Omental fat pad (tissue), 4 donors: ENCODE measurements at places on chromosomes 13 and 19.

DNA sequence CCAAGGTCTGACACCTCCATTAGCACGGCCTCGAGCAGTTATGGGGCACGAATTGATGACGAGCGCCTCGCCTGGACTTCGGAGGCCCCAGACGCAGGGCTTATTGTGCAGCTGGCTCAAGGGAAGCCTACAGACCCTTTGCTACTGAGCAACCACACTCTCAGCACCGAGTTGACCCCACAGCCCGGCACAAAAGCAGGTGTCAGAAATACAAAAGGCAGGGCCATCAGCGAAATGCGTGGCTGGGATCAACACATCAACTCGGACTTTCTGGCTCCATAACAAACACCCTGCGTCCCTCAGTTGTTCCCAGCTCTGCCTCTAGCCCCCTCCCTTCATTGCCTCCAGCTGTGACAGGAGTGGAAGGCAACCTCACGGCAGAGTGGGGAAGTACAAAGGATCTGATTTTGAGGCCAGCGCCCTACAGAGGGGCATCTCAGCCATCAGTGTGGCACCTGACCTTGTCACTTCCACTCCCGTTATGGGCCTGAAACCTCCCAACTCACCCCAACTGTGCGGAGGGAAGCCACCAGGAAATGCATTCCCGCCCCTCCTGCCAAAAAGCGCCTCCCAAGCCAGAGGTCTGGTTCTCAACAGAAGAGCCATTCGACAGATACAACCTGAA is 18.0 kb downstream of the PEPD start:
- no peak for DNase-seq

DNA sequence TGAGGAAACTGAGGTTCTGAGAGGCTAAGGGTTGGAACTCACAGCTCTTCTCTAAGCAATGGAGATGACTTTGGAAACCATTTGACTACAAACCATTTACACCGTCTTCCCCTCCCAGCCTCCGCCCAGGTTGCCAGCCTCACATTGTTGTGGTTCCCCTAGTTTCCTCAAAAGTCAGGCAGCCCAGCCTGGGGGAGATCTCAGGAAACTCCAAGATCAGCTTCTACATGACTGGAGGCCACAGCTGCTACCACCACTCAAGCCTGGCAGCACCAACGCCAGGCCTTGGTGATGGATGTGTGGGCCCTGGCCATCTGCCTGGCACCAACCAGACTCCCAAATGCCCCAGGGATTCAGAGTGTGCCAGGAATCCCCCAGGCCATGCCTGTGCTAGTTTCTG is 207.9 kb downstream of the TSHZ3 start:
- no peak for DNase-seq

DNA sequence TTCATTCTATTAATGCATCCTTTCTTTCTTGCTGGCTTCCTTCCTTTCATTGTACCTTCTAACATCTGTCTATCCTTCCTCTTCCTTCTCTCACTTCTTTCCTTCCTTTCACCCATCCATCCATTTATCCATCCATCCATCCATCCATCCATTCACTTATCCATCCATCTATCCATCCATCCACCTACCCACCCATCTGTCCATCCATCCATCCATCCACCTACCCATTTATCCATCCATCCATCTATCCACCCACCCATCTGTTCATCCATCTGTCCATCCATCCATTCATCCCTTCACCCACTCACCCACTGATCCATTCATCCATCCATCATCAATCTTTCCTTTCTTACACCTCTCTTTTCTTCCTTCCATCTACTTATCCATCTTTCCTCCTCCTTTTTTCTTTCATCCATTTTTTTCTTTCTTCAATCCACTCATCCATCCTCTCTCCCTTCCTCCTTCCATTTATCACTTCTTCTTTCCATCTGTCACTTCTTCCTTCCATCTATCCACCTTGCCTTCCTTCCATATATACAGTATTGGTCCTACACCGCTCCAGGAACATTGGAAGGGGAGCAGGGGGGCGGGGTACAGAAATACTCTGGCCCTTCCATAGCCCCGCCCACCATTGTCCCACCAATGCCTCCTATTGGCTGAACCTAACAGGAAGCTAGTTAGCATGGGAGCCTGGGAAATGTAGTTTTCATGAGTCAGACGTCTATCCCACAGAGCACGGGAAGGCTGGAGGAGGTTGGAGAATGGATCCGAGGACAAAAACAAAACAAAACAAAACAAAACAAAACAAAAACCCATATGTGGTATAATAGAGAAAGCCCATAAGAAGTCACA is 45.9 kb downstream of the MBD3L1 start:
- DNase-seq = no peak

DNA sequence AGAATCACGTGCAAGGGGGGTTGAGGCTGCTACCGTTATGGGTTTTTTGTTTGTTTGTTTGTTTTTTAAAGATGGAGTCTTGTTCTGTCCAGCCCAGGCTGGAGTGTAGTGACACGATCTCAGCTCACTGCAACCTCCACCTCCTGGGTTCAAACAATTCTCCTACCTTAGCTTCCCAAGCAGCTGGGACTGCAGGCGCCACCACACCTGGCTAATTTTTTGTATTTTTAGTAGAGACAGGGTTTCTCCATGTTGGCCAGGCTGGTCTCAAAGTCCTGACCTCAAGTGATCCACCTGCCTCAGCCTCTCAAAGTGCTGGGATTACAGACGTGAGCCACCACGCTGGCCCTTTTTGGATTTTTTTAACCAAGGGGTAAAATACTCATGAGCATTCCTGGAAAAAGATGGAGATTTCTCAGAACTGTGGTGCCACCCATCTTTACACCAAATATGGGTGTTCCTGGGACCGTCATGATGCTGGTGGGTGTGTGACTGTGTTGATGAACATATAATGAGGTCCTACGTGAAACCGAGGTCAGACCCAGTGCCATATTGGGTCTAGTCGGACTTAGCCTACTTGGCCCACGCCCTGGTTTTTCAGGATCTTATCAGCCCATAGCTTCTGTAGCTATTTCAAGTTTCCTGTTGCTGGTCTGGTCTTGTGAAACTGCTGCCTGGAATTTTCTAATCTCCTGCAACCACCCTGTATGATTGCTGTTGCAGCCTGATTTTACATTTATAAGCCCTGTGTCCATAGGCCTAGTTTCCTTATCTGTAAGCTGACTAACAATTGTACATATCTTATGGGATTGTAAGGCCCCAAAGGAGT is 6.2 kb downstream of the PPP1R15A start:
- no peak for DNase-seq

- DNase-seq = no peak
Observed at GRCh38 chr19:34669305-34669704, 7.7 kb downstream of the SCGB2B2 start.

- DNase-seq = no peak
Observed at GRCh38 chr19:49188626-49189200, 31.1 kb downstream of the TRPM4 start.

DNA sequence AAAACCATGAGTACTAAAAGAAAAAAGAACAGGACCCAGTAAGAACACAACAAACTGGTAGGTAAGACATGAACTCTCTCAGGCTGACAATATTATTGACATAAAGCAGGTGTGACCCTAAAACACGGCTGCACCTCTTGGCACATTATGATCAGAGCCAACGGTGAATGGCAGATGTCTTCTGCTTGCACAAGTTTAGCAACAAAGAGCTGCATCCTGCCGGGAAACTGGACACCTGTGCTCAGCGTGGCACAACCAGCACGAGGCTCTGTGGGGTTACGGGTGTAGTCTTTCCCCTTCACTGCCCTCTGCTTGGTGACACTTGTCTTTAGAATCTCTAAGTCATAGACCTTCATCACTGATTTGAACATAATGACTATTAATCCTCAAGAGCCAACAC is 97.9 kb downstream of the DOCK9 start:
- no peak for DNase-seq

- DNase-seq = no peak
Observed at GRCh38 chr13:87003265-87003664, 667.9 kb upstream of the SLITRK5 start.

DNA sequence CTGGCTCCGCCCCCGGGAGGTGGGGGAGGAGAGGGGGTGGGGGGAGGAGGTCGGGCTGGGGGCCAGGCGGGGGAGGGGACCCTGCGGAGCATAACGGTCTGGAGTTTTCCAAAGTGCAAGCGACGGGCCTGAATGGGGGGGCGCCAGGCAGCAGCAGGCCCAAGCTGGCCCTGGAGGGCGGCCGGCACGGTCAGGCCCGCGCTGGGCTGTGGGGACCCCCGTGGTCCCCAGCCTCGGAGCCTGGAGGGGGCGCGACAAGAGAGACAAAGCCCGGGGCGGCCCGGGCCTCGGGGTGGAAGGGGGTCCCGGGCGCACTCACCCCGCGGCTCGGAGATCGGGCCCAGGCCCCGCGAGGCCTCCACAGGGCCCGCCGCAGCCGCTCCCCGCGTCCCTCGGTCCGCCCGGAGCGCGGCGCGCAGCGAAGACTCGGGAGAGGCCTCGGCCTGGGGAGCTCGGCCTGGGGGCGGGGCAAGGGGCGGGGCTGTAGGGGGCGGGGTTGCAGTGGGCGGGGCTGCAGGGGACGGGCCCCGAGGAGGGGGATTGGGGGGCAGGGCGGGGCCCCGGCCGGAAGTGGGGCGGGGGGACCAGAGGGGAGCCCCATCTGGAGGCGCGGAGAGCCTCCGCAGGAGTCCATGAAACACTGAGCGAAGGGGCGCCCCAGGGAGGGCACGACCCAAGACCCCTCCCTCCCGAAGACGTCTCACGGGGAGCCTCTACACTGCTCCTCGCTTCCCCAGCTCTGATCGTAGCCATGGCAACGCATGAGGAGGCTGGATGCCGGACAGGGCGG is 47.6 kb downstream of the PTPRS start:
- peak; percentile 33 for DNase-seq

- DNase-seq = no peak
Observed at GRCh38 chr19:6809262-6809661, 36.8 kb downstream of the VAV1 start.

DNA sequence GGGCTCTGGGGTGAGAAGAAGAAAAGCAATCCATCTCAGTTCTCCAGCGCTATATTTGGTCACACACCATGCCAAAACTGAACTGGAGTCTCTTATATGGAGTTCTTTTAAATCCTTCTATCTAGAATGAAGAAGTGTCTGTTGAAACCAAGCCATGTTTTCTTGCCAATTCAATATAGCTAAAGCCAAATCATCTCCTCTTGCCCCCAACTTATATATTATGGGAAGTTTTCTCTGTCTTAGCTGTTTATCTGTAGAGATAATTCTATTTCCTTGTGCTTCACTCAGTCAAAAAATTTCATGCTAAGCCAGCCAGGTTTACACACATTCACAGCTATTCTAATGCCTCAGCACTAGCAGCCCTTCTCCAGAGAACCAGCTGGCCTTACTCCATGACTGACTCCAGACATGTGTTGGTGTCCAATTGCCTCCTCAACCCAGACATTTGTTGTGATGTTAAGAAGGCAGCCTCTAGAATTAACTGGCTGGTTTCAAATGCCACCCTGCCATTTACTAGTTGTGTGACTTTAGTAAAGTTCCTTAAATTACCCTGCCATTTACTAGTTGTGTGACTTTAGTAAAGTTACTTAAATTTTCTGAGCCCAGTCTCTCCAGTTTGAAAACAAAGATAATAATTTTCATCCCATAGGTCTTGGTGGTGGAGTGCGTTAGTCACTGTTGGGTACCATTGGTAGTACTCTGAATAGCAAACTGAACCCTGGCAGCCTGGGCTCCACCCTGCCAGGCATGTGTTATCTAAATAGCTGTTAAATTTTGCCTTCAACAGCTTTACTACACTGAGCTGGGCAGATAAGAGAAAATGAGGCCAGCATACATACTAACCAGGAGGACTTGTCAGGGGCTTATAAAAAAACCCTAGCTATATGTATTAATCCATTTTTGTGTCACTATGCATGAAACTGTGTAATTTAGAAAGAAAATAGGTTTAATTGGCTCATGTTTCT is 525.1 kb downstream of the LMO7 start:
- DNase-seq = no peak

DNA sequence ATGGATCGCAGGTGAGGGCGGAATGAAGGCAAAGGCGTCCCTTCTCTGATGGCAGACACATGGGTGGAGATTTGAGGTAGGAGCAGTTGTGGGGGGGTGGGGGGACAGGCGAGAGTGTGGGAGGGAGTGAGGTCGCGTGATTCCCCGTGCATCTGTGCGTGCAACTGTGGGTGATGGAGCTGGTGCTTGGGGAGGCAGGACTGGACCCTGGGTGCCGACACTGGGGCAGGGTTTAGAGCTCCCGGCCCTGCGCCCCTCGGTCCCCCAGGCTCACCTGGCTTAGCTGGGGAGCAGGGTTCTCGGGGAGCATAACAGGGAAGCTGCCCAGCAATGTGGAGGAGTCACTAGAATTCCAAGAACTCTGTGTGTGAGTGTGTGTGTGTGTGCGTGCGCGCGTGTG is 3.4 kb downstream of the TMPRSS9 start:
- DNase-seq = no peak

GRCh38 chr13:50915565-50915964 is 6.0 kb downstream of the RNASEH2B start:
- DNase-seq = no peak

- DNase-seq = no peak
Observed at GRCh38 chr13:59203855-59204254, 959.9 kb downstream of the DIAPH3 start.

GRCh38 chr13:29782798-29783197 is 67.6 kb downstream of the UBL3 start:
- DNase-seq = no peak

GRCh38 chr19:34963573-34964406 is at the start of gene ZNF792:
Gene ZNF792, minus strand, starts transcription at chr19:34964229. Its CDS starts 567 bp downstream, at chr19:34963662.
- no peak for DNase-seq

- DNase-seq = no peak
Observed at GRCh38 chr19:28208745-28209144, 1004.2 kb downstream of the UQCRFS1 start.

GRCh38 chr19:10517361-10517759 is at the start of gene S1PR5:
Gene S1PR5, minus strand, starts transcription at chr19:10517447. Its CDS starts 2,436 bp downstream, at chr19:10515011.
- DNase-seq = no peak

DNA sequence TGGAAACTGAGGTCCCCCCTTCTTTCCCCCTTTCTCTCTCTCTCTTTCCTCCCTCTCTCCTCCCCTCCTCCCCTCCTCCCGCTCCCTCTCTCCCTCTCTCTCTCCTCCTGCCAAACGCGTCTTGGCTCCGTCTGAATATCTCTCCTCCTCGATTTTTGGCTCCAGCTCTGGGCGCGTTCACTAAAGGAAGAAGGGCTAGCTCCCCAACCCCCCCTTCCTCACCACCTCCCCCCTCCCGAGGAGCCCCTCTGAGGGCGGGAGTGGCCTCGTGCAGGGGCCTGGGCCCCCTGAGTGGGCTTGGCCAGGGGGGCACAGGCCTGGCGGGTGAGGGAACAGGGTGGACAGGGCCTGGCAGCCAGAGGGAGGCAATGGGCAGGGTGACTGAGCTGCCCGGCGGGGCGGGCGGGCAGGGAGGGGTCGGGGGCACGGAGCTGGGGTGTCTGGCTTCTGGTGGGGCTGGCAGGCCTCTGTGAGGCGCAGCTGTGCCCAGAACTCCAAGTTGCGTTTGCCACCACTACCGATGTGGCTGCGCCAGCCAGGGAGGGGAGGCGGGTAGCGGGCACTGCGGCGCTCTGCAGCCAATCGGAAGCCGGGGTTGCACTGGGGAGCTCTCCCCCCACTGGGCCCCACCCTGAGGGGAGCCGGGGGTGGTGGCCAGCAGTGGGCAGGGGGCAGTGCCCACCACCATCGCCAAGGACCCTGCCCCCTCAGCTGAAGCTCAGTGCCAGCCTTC is 7.1 kb downstream of the NFIX start:
- DNase-seq = no peak

GRCh38 chr13:110702591-110703526 is 3.1 kb downstream of the CARS2 start:
- DNase-seq = no peak

- DNase-seq = no peak
Observed at GRCh38 chr13:73325723-73326558, 267.1 kb downstream of the KLF5 start.

- no peak for DNase-seq
Observed at GRCh38 chr13:111516712-111517640, 196.5 kb downstream of the TEX29 start.

GRCh38 chr19:56159009-56159559 is 16.7 kb upstream of the GALP start:
- DNase-seq = no peak
